ENCODE measurements at places on chromosomes 3 and 15.

- H3K27ac ChIP-seq: no peak overlapping the region
- H3K27me3 ChIP-seq: no peaks in the 10 kb centered on the region
- no peak for DNase-seq
- no peak overlapping the region for H3K4me3 ChIP-seq
- H3K4me1 ChIP-seq: no peaks in the 10 kb centered on the region
Observed at GRCh38 chr3:65955792-65956477, 82.8 kb downstream of the MAGI1 start.

DNA sequence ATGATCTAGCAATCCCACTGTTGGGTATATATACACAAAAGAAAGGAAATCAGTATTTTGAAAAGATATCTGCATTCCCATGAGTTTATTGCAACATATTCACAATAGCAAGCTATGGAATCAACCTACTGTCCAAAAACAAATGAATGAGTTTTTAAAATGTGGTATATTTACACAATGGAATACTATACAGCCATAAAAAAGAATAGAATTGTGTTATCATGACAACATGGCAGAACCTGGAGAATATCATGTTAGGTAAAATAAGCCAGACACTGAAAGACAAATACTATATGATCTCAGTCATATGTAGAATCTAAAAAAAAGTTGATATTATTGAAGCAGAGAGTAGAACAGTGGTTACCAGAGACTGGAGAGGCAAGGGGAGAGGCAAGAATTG is 732.6 kb downstream of the MCTP2 start:
- no peaks in the 10 kb centered on the region for H3K4me1 ChIP-seq
- DNase-seq: no peak
- no peaks in the 10 kb centered on the region for H3K27me3 ChIP-seq
- no peak overlapping the region for H3K4me3 ChIP-seq

DNA sequence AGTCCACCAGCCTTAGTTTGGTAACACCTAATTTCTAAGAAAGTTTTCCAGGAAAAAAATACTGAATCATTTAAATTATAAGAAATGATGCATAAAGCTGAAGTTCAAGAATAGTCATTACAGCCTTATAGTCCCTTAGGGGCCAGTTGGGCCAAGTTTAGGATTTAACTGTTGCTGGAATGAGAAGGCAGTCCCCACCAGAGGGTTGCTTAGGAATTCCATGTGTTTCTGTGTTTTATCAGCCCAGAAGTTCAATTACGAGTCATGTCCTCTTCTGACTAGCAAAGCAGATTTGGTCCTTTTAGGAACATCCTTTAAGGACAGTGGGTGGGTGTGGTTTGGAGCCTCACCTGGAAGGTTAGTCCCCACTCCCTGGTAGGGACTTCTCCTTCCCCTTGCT is 57.0 kb upstream of the NR2E3 start:
- no peak overlapping the region for H3K4me3 ChIP-seq
- no peak for DNase-seq
- H3K27me3 ChIP-seq: peaks cover 23% of the 10 kb centered on the region
- no peaks in the 10 kb centered on the region for H3K36me3 ChIP-seq

DNA sequence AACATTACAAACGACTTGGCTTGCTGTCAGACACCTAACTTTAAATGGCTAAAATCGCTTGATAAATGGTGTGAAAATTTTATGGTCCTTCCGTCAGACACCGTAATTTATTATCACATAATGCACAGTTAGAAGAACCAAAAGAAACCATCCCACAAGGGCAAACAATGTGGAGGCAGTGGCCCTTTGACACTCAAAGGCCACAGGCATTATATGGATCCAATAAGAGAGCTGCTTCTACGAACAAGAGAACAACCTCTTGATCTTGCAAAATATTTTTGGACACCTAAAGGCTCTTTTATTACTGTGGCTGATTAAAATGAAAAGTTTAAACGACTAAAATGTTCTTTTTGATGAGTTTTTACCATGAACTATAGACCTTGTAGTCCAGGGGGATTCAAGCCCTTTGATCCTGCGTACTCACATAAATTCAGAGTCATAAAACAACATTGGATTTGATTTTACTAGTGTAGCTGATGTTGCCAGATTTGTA is 202.8 kb downstream of the FMN1 start:
- no peak for DNase-seq
- no peaks in the 10 kb centered on the region for H3K27me3 ChIP-seq
- no peak overlapping the region for H3K27ac ChIP-seq
- no peak overlapping the region for H3K4me3 ChIP-seq
- H3K36me3 ChIP-seq: no peaks in the 10 kb centered on the region

- H3K27me3 ChIP-seq: no peaks in the 10 kb centered on the region
- DNase-seq: no peak
- H3K4me1 ChIP-seq: peaks cover 10% of the 10 kb centered on the region
- H3K36me3 ChIP-seq: no peaks in the 10 kb centered on the region
- H3K27ac ChIP-seq: no peak overlapping the region
Observed at GRCh38 chr3:128275316-128276145, 122.2 kb downstream of the EEFSEC start.

GRCh38 chr3:138234401-138235179 is 47.5 kb downstream of the ARMC8 start:
- peak overlapping the region; percentile 25 for H3K27ac ChIP-seq
- peaks cover 50% of the 10 kb centered on the region for H3K36me3 ChIP-seq
- no peak overlapping the region for H3K4me3 ChIP-seq
- H3K27me3 ChIP-seq: no peaks in the 10 kb centered on the region
- peaks cover 8% of the 10 kb centered on the region for H3K4me1 ChIP-seq
- no peak for DNase-seq

- H3K27me3 ChIP-seq: peaks cover 13% of the 10 kb centered on the region
- H3K36me3 ChIP-seq: peaks cover 3% of the 10 kb centered on the region
- H3K4me3 ChIP-seq: no peak overlapping the region
- no peaks in the 10 kb centered on the region for H3K4me1 ChIP-seq
Observed at GRCh38 chr3:44913868-44914468, 39.6 kb downstream of the TGM4 start.

GRCh38 chr3:100163787-100164186 is 49.5 kb upstream of the FILIP1L start:
- no peak overlapping the region for H3K27ac ChIP-seq
- no peaks in the 10 kb centered on the region for H3K27me3 ChIP-seq
- H3K36me3 ChIP-seq: peaks cover 2% of the 10 kb centered on the region
- DNase-seq: no peak
- no peaks in the 10 kb centered on the region for H3K4me1 ChIP-seq
- no peak overlapping the region for H3K4me3 ChIP-seq

- no peak overlapping the region for H3K4me3 ChIP-seq
- no peak for DNase-seq
- H3K36me3 ChIP-seq: peaks cover 42% of the 10 kb centered on the region
- no peaks in the 10 kb centered on the region for H3K4me1 ChIP-seq
- H3K27me3 ChIP-seq: no peaks in the 10 kb centered on the region
- no peak overlapping the region for H3K27ac ChIP-seq
Observed at GRCh38 chr15:34085746-34086145, 15.9 kb downstream of the EMC7 start.

DNA sequence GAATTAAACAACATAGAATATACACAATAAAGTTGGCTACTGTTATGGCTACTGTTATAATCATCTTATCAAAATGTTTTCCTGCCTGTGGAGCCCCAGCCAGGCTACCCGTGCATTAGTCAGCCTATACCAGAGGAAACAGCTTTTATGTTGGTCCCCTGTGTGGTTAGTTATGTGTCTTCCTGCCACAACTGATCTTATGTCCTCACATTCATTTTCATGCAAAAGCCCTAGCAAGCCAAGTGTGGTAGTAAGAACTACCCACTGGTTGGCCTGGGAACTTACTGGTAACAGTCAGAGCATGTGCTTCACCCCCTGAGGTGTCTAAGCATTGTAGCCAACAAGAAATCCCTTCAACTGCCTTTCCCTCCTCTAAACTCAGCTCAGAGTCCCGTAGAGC is 21.8 kb downstream of the MGLL start:
- no peak for DNase-seq
- peaks cover 5% of the 10 kb centered on the region for H3K4me1 ChIP-seq
- no peaks in the 10 kb centered on the region for H3K27me3 ChIP-seq
- H3K27ac ChIP-seq: no peak overlapping the region
- H3K4me3 ChIP-seq: no peak overlapping the region

- H3K4me1 ChIP-seq: peaks cover 10% of the 10 kb centered on the region
- DNase-seq: no peak
- peaks cover 7% of the 10 kb centered on the region for H3K36me3 ChIP-seq
- H3K27ac ChIP-seq: no peak overlapping the region
- H3K4me3 ChIP-seq: no peak overlapping the region
Observed at GRCh38 chr3:126995926-126996512, 13.1 kb downstream of the PLXNA1 start.

DNA sequence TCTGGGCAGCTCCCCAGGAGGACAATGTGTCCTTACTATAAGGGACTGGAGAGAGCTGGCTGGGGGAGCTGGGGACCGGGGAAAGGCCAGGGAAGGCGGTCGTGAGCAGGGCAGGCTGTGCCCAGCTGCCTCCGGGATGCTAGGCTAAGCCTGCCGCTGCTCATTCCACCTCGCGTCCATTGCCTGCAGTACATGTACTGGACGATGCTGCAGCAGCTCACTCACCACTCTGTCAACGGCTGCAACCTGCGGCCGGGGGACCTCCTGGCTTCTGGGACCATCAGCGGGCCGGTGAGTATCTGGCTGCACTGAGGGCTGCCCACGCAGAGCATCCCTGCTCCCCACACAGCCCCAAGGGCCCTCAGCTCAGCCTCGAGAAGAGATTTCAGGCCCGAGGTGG is 27.1 kb downstream of the FAH start:
- no peaks in the 10 kb centered on the region for H3K36me3 ChIP-seq
- no peak for DNase-seq
- no peaks in the 10 kb centered on the region for H3K4me1 ChIP-seq
- no peak overlapping the region for H3K27ac ChIP-seq
- H3K4me3 ChIP-seq: no peak overlapping the region

- no peak for DNase-seq
- H3K27me3 ChIP-seq: no peaks in the 10 kb centered on the region
- H3K27ac ChIP-seq: no peak overlapping the region
- H3K4me3 ChIP-seq: no peak overlapping the region
Observed at GRCh38 chr3:167978071-167978470, 117.7 kb downstream of the GOLIM4 start.

DNA sequence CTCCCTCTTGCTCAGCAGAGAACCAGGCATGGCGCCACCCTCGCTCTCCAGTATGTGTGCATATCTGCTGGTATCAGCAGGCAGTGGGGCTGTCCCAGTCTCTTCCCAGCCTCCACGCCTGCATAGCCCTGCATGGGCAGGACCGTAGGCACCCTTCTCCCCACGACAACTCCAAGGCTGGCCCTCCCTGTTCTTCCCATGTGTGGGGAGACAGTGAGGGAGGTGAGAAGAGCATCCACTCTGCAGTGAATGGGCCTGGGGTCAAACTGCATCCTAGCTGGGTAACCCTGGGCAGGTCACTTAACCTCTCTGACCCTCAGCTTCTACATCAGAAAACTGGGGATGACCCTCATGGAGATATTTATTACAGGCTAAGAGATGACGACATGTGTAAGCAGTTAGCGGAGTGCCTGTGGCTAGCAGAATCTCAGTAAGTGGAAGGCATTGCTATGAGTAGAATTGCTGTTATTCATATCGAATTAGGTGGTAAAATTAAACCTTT is 13.3 kb upstream of the SSUH2 start:
- H3K4me3 ChIP-seq: no peak overlapping the region
- no peaks in the 10 kb centered on the region for H3K36me3 ChIP-seq
- DNase-seq: no peak
- H3K4me1 ChIP-seq: no peaks in the 10 kb centered on the region

GRCh38 chr15:89072277-89072869 is 15.9 kb upstream of the ABHD2 start:
- no peaks in the 10 kb centered on the region for H3K36me3 ChIP-seq
- no peak overlapping the region for H3K4me3 ChIP-seq
- DNase-seq: no peak
- H3K27me3 ChIP-seq: no peaks in the 10 kb centered on the region
- no peaks in the 10 kb centered on the region for H3K4me1 ChIP-seq

DNA sequence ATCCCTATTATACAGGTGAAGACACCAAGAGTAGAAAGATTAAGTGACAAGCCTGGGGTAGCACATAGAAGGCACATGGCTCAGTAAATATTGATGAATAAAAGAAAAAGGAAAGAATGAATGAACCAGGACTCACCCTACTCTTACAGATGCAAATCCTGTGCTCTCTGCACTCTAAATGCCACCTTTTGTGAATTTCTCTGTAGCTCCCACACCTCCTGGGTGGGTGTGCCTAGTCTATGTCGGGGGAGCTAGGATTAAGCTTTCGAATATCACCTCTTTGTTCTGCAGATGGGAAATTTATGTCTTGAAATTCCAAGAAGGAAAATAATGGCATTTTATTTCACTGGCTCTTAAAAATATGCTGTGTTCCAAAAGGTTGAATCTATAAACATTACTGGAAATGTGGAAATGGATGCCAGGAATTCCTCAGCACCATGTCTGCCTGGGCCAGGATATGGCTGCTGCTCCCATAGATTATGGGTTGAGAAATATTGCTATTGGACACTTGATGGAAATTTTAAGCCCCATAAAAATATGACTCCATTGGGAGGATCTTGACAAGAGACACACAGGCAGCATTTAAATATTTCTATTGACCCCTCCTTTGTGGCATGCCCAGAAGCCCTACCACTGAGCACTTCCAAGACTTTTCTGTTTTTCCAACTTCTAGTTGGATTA is 43.3 kb downstream of the CCNB2 start:
- H3K27me3 ChIP-seq: no peaks in the 10 kb centered on the region
- no peaks in the 10 kb centered on the region for H3K36me3 ChIP-seq
- no peak overlapping the region for H3K27ac ChIP-seq
- H3K4me3 ChIP-seq: no peak overlapping the region
- no peaks in the 10 kb centered on the region for H3K4me1 ChIP-seq
- no peak for DNase-seq

DNA sequence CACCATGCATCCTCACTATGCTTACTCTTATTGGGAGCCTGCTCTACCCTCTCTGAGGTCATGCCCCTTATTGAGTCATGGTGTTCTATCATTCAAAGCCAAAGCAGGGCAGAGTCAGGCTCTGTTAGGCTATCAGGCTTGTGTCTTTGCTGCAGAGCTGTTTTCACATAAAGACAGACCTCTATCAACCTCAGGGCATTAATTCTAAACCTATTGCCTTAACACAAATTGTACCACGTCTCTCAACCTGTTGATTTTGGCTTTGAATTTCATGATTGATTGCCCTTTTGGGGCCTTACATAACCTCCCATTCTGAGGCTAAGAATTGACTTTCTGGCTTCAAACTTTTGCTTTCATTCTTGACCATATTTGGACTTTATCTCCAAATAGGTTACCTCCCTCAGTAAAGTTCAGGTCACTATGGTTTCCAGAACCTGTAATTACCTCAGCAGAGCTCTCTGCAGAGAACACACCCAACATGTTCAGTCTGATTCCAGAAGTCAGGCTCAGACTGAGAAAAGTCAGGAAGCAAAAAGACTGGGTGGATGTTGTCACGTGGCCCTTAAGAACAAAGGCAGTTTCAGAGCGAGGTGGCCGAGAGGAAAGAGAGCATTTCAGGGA is 221.4 kb upstream of the NANOGP8 start:
- no peaks in the 10 kb centered on the region for H3K4me1 ChIP-seq
- no peak overlapping the region for H3K4me3 ChIP-seq
- DNase-seq: no peak

GRCh38 chr15:69766156-69766555 is 313.5 kb downstream of the RPLP1 start:
- peaks cover 1% of the 10 kb centered on the region for H3K36me3 ChIP-seq
- no peak overlapping the region for H3K4me3 ChIP-seq
- no peak for DNase-seq
- no peak overlapping the region for H3K27ac ChIP-seq
- H3K27me3 ChIP-seq: no peaks in the 10 kb centered on the region
- H3K4me1 ChIP-seq: peaks cover 24% of the 10 kb centered on the region

Measured in central memory CD8-positive, alpha-beta T cell (primary cell).